ENCODE measurements at places on chromosomes 6 and 20. TPM values are rescaled to one million over a fixed set of nuclear protein-coding genes. Genes with fewer than 3 reads are reported as not detected.

- no peak overlapping the region for H3K27ac ChIP-seq
- no peaks in the 10 kb centered on the region for H3K36me3 ChIP-seq
- no peak for DNase-seq
- H3K4me1 ChIP-seq = no peaks in the 10 kb centered on the region
- H3K27me3 ChIP-seq = peaks cover 2% of the 10 kb centered on the region
Measured at GRCh38 chr20:22797103-22797502, 212.7 kb upstream of the FOXA2 start.

- H3K27me3 ChIP-seq = no peaks in the 10 kb centered on the region
- H3K4me3 ChIP-seq = no peak overlapping the region
- no peak for DNase-seq
- no peak overlapping the region for H3K27ac ChIP-seq
- H3K36me3 ChIP-seq = no peaks in the 10 kb centered on the region
Measured at GRCh38 chr6:135870722-135871121, 19.2 kb downstream of the PDE7B start.

IER3 gene
- total RNA-seq = 167 TPM

NRSN1 gene
- not detected for total RNA-seq

PXDC1 gene
- 4.8 TPM for total RNA-seq

DNA sequence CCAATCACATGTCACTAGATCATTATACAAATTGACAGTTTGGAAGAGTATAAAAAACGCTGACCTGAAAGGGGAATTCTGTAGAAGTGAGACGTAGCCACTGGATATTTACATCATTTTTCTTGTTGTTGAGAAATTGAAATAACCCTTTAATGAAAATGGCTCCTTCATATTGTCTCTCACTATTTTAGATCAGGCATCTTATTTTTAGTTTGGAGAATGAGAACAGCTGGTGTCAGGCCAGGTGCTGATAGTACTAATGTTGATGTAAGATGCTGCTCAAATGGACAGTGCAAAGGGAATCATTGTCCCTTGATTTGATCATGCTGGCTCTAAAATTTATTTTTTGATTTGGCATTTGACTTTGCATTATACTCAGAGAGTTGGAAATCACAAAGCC is 17.4 kb downstream of the NKAIN2 start:
- no peaks in the 10 kb centered on the region for H3K27me3 ChIP-seq
- H3K36me3 ChIP-seq = no peaks in the 10 kb centered on the region
- DNase-seq = no peak
- no peaks in the 10 kb centered on the region for H3K4me1 ChIP-seq
- no peak overlapping the region for H3K4me3 ChIP-seq
- H3K27ac ChIP-seq = no peak overlapping the region

RIPPLY2 gene
- not detected for total RNA-seq

DNA sequence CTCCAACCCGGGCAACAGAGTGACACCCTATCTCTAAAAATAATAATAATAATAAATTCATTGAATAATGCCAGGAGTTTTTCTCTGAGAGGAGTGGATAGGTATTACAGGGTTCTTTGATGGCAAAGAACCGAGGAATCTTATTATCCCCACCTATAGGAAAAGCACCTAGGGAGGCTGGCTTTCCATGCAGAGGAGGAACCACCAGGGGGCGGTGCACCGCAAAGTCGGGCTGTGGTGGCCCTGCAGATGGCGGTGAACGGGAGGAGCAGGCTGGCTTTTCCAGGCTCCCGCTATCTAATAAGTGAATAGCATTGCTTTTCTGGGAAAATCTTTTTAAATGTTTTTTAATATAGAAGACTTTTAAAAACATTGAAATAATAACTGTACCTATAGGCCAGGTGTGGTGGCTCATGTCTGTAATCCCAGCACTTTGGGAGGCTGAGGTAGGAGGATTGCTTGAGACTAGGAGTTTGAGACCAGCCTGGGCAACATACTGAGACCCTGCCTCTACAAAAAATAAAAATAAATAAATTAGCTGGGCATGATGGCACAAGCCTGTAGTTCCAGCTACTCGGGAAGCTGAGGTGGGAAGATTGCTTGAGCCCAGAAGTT is 864.2 kb downstream of the KIF16B start:
- DNase-seq = peak; percentile 52
- H3K4me3 ChIP-seq = no peak overlapping the region
- no peaks in the 10 kb centered on the region for H3K4me1 ChIP-seq
- no peak overlapping the region for H3K27ac ChIP-seq
- H3K36me3 ChIP-seq = no peaks in the 10 kb centered on the region
- H3K27me3 ChIP-seq = no peaks in the 10 kb centered on the region

DNA sequence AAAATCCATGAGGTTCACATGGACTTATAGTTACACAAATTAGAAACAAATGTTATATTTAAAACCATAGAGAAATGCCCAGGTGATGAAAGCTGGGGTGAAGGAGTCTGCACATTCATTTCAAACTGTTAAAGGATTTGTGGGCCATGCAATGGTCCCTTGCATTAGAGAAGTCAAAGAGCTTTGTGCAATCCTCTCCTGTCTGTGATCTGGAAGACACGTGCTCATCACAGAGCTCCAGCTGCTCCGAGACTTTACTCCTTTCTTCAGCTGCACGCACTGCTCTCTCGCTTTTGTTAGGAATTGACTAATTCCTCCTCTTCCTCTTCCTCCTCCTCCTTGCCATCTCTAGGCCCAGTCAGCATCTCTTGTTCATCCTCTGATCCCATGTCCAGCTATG is 4.1 kb upstream of the AIF1 start:
- no peaks in the 10 kb centered on the region for H3K36me3 ChIP-seq
- H3K4me3 ChIP-seq = no peak overlapping the region
- DNase-seq = no peak

GRCh38 chr20:19205981-19206396 is 6.5 kb upstream of the SLC24A3 start:
- DNase-seq = peak; percentile 69
- no peaks in the 10 kb centered on the region for H3K36me3 ChIP-seq
- H3K27ac ChIP-seq = no peak overlapping the region
- H3K4me1 ChIP-seq = no peaks in the 10 kb centered on the region
- H3K4me3 ChIP-seq = no peak overlapping the region

DNA sequence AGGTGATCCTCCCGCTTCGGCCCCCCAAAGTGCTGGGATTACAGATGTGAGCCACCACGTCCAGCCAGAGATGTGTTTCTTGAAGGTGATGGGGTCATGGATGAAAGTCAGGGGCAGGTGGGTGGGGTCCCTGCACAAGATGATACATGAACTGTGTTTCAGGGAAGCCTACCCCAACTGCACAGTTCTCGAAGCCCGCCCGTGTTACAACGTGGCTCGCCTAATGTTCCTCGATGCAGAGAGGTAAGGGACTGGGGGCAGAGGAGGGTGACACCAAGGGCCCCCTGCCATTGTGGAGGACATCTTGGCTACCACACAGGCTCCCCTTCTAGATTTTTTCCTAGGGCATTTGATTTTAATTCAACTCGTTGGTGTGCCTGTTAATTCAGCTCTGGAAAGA is 11.9 kb upstream of the CAPN11 start:
- no peak for DNase-seq
- H3K36me3 ChIP-seq = peaks cover 10% of the 10 kb centered on the region
- H3K27me3 ChIP-seq = no peaks in the 10 kb centered on the region
- H3K4me3 ChIP-seq = no peak overlapping the region
- H3K27ac ChIP-seq = no peak overlapping the region

GRCh38 chr6:121338366-121338765 is 4.1 kb upstream of the TBC1D32 start:
- peaks cover 10% of the 10 kb centered on the region for H3K4me1 ChIP-seq
- no peak overlapping the region for H3K4me3 ChIP-seq
- H3K36me3 ChIP-seq = no peaks in the 10 kb centered on the region
- no peak for DNase-seq
- H3K27ac ChIP-seq = no peak overlapping the region

- no peak overlapping the region for H3K27ac ChIP-seq
- no peaks in the 10 kb centered on the region for H3K36me3 ChIP-seq
- DNase-seq = no peak
- H3K4me1 ChIP-seq = no peaks in the 10 kb centered on the region
- H3K4me3 ChIP-seq = no peak overlapping the region
Measured at GRCh38 chr6:22717915-22718314, 148.5 kb downstream of the HDGFL1 start.

WFDC2 gene
- 0.92 TPM for total RNA-seq

DNA sequence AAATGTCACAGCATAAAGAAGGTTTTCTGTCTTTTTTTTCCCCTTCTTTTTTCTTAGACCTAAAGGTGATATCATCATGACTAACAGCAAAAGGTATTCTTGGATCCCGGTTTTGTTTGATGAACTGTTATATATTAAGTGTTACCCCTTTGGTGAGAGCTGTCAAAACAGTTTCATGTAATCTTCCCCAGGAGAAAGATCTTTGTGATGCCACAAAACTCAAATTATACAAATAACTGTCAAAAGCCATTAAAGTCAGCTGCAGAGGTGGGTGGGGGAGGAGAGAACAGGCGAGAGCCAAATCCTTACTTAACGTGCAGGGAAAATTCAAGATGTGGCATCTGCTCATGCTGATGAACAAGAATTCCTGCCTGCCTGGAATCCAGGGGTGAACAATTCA is 258.2 kb downstream of the BMP7 start:
- H3K36me3 ChIP-seq = no peaks in the 10 kb centered on the region
- H3K4me1 ChIP-seq = no peaks in the 10 kb centered on the region
- DNase-seq = no peak
- no peak overlapping the region for H3K4me3 ChIP-seq
- H3K27ac ChIP-seq = no peak overlapping the region

DNA sequence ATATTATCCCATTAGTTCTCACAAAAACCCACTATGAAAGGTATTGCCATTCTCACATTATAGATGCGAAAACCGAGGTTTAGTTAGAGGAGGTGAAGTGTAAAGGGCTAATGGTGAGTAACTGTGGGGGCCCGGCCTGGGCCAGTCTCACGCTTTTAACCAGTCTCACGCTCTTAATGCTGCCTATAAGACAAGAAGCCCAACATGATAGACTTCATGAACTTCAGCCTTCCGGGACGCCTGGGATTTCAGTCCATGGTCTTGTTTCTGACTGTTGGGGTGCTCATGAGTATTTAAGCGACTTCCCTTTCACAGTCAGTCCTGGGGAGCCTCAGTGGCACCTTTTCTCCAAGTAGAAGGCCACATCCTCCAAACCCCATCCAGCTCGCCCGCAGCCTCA is 31.7 kb downstream of the AGPAT4 start:
- peaks cover 8% of the 10 kb centered on the region for H3K36me3 ChIP-seq
- no peak overlapping the region for H3K4me3 ChIP-seq
- H3K27ac ChIP-seq = no peak overlapping the region
- H3K4me1 ChIP-seq = peaks cover 12% of the 10 kb centered on the region

- H3K4me1 ChIP-seq = no peaks in the 10 kb centered on the region
- DNase-seq = no peak
- H3K27me3 ChIP-seq = peaks cover 9% of the 10 kb centered on the region
- no peak overlapping the region for H3K4me3 ChIP-seq
- H3K36me3 ChIP-seq = no peaks in the 10 kb centered on the region
- H3K27ac ChIP-seq = no peak overlapping the region
Measured at GRCh38 chr6:169222126-169222525, 31.5 kb downstream of the THBS2 start.

DNA sequence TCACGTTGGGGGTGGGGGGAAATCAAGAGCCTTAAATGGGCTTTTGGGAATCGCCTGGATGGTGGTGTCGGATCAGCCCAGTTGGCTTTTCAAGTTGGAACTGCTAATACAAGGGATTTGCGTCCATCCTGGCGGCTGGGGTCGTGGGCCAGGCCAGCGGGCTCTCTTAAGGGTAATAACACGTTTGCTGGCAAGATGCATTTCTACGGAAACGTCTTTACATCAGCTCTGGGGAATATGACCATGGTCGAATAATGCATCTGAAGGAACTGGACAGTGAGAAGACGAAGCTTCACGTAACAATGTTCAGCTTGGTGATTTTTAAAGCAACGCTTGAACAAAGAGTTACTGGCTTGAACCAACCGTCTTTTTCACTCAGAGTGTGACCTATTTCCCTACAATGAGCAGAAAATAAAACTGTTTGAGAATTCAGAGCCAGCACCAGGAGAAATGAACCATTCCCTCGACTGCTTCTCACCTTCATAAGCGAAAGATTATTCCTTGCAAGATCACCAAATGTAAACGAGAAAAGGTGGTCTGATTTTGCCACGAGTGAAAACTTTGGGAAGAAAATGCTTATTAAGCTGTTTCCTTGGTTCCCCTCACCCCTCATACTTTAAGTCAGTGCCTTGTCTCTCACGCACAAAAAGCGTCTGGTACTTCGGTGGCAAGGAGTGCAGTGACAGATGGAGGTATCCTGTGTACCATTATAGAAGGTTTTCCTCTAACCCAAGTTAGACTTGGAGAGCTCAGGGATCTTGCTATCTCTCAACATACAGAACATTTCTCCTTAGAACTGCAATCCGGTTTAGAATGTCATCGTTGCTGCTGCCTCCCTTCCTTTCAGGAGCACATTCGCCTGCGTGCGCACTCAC is 1.4 kb upstream of the MARCKS start:
- H3K27me3 ChIP-seq = peaks cover 36% of the 10 kb centered on the region
- no peaks in the 10 kb centered on the region for H3K36me3 ChIP-seq
- DNase-seq = peak; percentile 10
- no peak overlapping the region for H3K27ac ChIP-seq

DNA sequence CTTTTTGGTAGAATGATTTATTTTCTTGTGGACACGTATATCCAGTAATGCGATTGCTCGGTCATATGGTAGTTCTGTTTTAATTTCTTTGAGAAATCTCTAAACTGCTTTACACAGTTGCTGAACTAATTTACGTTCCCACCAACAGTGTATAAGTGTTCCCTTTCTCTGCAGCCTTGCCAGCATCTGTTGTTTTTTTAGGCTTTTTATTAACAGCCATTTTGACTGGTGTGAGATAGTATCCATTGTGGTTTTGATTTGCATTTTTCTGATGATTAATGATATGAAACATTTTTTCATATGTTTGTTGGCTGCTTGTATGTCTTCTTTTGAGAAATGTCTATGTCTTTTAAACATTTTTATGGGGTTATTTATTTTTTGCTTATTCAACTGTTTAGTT is 196.7 kb downstream of the MOXD1 start:
- H3K36me3 ChIP-seq = no peaks in the 10 kb centered on the region
- H3K4me1 ChIP-seq = no peaks in the 10 kb centered on the region
- H3K27me3 ChIP-seq = peaks cover 5% of the 10 kb centered on the region
- H3K4me3 ChIP-seq = no peak overlapping the region

- H3K27me3 ChIP-seq = no peaks in the 10 kb centered on the region
- H3K36me3 ChIP-seq = no peaks in the 10 kb centered on the region
- no peak overlapping the region for H3K4me3 ChIP-seq
- no peak for DNase-seq
Measured at GRCh38 chr6:67496191-67496590, 1138.9 kb upstream of the ADGRB3 start.

DNA sequence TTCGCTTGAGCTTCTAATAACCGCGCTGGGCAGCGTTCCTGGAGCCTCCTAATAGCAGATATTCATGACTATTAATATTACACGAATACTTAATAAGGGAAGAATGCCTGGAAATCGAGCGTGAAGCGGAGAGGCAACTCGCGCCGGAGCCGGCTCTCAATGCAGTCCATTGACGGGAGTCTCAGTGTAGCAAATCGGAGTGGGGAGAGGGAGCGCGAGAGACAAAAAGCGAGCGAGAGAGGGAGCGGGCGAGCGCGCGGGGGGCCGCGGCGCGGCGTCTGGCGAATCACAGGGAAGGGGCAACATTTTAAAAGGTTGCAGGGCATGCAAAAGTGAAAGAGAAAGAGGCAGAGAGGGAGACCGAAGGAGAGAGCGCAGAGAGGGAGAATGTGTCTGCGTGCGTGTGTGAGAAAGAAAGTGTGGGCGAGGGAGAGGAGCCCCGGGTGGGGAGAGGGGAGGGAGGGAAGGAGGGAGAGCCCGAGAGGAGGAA is 2.9 kb downstream of the TFAP2A start:
- peaks cover 32% of the 10 kb centered on the region for H3K4me1 ChIP-seq
- peak overlapping the region; percentile 52 for H3K27ac ChIP-seq
- peak overlapping the region; percentile 80 for H3K4me3 ChIP-seq
- DNase-seq = peak; percentile 54
- peaks cover 77% of the 10 kb centered on the region for H3K27me3 ChIP-seq

All from activated CD4-positive, alpha-beta memory T cell treated with anti-CD3 and anti-CD28 coated beads for 36 hours (primary cell).